Activated naive CD8-positive, alpha-beta T cell treated with anti-CD3 and anti-CD28 coated beads, Interleukin-2, amount 50 U/mL, for 16 hours (primary cell): ENCODE measurements at places on chromosomes 2 and 18.

- no peak for DNase-seq
Observed at GRCh38 chr2:219560893-219561178, 10.5 kb downstream of the OBSL1 start.

DNA sequence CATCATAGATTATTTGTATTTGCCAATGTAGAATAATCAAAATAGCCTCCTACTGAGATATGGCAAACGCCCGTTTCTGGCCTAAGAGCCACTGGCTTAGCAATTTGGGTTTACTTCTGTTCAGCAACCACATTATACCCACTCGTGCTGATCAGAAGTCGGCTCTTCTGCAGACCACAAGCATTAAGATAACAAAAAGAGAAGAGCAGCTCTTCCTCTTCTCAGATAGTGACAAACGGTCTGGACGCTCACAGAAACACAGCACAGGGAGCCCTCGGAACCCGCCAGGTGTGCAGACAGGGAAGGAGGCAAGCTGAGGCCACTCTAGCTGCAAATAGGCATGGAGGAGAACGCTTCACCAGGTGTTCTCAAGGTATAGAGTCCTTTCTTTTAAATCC lies 164.0 kb downstream of the HDAC4 start:
- no peak for DNase-seq

DNA sequence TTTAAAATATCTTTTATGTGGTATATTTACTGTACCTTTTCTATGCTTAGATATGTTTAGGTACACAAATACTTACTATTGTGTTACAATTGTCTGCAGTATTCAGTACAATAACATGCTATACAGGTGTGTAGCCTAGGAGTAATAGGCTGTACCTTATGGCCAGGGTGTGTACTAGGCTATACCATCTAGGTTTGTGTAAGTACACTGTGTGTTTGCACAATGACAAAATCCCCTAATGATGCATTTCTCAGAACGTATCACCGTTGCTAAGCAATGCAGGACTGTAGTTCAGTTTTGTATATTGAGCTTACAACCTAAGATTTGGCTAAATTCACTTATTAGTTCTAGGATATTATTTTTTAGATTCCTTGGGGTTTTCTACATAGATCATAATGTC lies 332.3 kb upstream of the HS6ST1 start:
- no peak for DNase-seq

DNA sequence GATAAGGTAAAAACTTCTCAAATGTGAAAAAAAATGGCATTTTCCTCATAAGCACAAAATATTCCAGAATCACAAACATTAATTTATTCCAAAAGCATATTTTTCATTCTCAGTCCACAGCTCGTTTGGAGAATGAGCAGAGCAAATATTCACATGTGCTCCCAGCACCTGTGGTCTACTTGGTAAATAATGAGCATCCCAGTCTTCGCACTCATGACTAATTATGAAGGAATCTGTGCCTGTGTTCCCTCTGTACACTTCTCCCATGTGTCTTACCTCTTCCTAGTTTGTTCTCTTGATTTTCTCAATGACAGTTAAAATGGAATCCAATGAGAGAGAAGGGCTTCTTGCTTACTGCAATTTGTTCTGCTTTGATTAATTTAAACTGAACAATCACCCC lies 671.0 kb upstream of the SOX11 start:
- DNase-seq = no peak
